ENCODE measurements at places on chromosomes 3 and 15. TPM values are rescaled to one million over a fixed set of nuclear protein-coding genes. Genes with fewer than 3 reads are reported as not detected.

The SPATA12 gene
- not detected for total RNA-seq

The DAZL gene
- total RNA-seq, result not detected

The HLTF gene
- total RNA-seq, result 20.8 TPM

The ARL6IP5 gene
- total RNA-seq, result 69.0 TPM

The CYP8B1 gene
- not detected for total RNA-seq

DNA sequence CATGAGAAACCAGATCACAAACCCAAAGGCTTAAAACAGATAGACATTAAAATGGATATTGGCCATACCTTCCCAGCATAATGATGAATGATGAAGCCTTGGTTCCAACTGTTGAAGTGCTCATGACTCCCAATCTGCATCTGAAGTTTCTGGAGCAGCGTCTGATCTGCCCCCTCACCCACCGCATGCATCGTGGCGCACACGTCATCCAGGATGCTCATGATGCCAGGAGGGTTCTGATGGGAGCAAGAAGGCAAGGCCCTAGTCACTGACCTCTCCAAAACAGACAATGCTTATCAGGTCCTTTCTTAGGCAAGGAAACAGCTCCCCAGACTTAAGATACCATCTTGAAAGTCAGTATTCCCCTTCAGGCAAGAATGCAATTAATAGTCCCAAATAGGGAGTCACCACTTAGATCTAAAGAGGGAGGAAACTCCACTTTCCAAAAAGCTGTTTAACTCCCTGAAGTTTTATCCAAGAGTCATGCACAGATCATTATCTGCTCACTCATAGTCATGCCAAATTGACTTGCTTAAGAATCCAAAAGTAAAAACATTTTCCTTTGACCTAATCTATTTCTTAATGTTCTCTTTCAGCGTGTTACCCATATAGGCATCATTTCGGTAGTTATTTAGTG lies 2.1 kb downstream of the LDHAL6B start:
- no peak overlapping the region for H3K27ac ChIP-seq
- peaks cover 4% of the 10 kb centered on the region for H3K27me3 ChIP-seq
- H3K4me1 ChIP-seq, result no peaks in the 10 kb centered on the region
- no peak overlapping the region for H3K4me3 ChIP-seq
- peaks cover 7% of the 10 kb centered on the region for H3K36me3 ChIP-seq
- DNase-seq, result no peak

DNA sequence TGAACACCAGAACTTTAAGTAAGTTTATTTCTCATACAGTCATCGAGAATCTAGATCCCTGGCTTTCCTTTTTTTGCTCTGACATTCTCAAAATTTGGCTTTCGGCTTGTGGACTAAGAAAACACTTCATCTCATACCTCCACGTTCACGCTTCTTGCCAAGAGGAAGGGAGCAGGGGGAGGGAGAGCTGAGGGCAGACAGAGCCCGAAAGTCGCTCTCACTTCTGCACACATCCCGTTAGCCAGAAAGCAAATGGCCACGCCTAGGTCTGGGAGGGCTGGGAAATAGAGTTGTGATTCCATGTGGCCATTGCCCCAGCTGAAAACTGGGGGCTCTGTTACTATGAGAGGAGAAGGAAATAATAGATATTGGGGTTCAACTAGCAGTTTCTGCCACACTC lies 57.3 kb downstream of the MAP6D1 start:
- DNase-seq, result no peak
- no peak overlapping the region for H3K4me3 ChIP-seq
- H3K27me3 ChIP-seq, result no peaks in the 10 kb centered on the region
- no peak overlapping the region for H3K27ac ChIP-seq

GRCh38 chr3:89260721-89261120 lies 153.3 kb downstream of the EPHA3 start:
- H3K27me3 ChIP-seq, result no peaks in the 10 kb centered on the region
- no peak for DNase-seq
- no peaks in the 10 kb centered on the region for H3K36me3 ChIP-seq
- no peaks in the 10 kb centered on the region for H3K4me1 ChIP-seq

DNA sequence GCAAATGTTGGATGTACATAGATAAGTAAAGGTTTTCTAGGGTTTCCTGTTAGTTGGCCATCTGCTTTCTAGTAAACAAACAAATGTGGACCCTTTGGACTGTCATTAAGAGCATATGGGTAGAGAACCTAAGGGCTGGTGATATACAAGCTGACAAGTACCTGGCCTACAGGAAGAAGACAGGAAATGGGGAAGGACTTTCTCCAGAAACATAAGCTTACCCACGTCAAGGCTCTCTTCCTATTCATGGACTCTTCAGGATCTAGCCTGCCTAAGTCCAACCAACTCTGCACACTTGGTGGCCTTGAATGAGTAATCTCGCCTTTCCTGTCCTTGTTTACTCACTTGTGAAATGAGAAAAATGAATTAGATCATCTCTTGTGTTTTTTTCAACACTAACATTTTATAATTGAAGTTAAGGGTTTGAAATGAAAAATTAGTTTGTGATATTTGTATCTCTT lies 22.2 kb upstream of the GOLIM4 start:
- no peaks in the 10 kb centered on the region for H3K36me3 ChIP-seq
- no peaks in the 10 kb centered on the region for H3K27me3 ChIP-seq
- H3K4me1 ChIP-seq, result no peaks in the 10 kb centered on the region
- H3K4me3 ChIP-seq, result no peak overlapping the region

GRCh38 chr3:134090031-134090430 lies 60.3 kb upstream of the SLCO2A1 start:
- DNase-seq, result no peak
- peaks cover 4% of the 10 kb centered on the region for H3K27me3 ChIP-seq
- H3K36me3 ChIP-seq, result no peaks in the 10 kb centered on the region
- H3K27ac ChIP-seq, result no peak overlapping the region

DNA sequence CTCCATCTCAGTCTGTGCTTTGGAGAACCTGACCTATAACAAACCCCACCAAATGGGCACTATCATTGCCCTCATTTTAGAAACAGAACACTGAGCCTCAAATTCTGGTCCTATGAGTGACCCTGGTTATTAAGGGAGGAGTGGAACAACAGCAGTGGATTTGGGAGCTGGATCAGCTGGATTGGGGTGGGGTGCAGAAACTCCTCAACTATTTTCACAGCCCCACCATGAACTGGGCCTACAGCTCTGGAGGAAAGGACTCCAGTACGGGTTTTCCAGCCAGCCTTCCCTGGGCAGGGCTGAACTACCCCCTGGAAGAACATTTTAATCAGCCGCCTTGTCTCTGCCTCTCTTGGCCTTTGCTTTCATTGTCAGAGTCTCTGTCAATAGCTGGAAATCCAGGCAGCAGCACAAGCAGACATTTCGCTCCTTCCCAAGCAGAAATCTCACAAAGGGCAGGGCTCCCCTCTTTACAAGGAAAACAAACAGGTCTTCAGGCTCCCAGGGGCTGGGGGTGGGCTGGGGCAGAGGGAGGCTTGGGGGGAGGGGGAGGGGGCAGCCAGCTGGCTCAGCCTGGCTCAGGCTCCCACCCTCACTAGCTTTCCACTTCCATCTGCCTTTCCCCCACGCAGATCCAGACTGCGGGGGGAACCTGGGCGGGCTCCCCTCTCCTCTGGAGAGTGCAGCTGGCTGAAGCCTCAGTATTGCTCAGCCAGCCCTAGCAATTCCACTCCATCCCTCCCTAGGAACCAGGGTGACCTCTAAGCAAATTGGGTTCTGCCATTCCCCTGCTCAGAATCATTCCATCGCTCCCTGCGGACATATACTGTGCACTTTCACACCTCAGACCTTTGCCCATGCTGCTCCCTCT lies 13.7 kb upstream of the TLE3 start:
- H3K27me3 ChIP-seq, result peaks cover 8% of the 10 kb centered on the region
- H3K4me1 ChIP-seq, result no peaks in the 10 kb centered on the region
- H3K4me3 ChIP-seq, result no peak overlapping the region
- no peak overlapping the region for H3K27ac ChIP-seq
- no peak for DNase-seq

- no peaks in the 10 kb centered on the region for H3K4me1 ChIP-seq
- no peaks in the 10 kb centered on the region for H3K27me3 ChIP-seq
- peaks cover 16% of the 10 kb centered on the region for H3K36me3 ChIP-seq
- DNase-seq, result no peak
- H3K4me3 ChIP-seq, result no peak overlapping the region
These were observed 55.7 kb downstream of the PCCB start for GRCh38 chr3:136305879-136306278.

- DNase-seq, result no peak
- no peak overlapping the region for H3K27ac ChIP-seq
- H3K4me1 ChIP-seq, result peaks cover 27% of the 10 kb centered on the region
- H3K4me3 ChIP-seq, result no peak overlapping the region
- H3K36me3 ChIP-seq, result peaks cover 38% of the 10 kb centered on the region
These were observed 18.6 kb downstream of the WHAMM start for GRCh38 chr15:82828075-82828474.

DNA sequence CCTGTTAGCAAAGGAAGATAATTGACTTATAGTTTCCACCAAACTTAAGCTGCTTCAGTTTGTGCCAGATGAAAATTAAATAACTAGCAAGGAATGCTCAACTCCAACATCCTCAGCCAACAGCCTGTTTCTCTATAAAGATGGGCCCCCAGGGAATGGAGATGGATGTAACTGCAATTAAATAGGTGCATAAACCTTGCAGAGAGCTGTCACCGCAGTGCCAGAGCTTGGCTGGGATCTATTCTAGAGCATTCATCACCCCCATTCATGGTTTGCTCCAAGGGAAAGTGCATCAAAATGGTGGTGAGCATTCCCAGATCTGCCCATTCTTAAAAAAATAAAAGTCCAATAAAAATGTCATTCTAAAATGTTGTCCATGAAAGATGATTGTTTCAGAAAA lies 19.7 kb upstream of the RORA start:
- H3K27me3 ChIP-seq, result peaks cover 26% of the 10 kb centered on the region
- DNase-seq, result no peak
- no peaks in the 10 kb centered on the region for H3K36me3 ChIP-seq
- peaks cover 5% of the 10 kb centered on the region for H3K4me1 ChIP-seq
- no peak overlapping the region for H3K27ac ChIP-seq
- no peak overlapping the region for H3K4me3 ChIP-seq

DNA sequence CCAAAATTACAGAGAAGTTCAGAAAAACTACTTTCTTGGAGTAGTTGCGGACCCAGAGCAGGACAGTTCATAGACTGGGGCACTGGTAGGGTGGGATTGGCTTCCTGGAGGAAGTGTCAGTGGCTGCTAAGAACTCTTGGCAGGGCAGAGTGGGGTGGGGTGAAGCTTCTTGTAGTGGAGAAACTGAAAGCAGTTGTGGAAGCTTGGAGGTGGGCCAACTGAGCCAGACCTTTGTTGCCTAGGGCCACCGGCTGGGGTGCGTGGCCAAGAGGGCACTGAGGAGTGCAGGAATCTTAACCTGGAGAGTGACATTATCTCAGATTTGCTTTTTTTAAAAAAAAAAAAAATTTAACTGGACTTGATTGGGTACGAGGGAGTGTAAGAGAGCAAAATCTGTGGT lies 3.1 kb downstream of the KAT2B start:
- H3K27ac ChIP-seq, result peak overlapping the region; percentile 52
- peaks cover 52% of the 10 kb centered on the region for H3K4me1 ChIP-seq
- H3K4me3 ChIP-seq, result peak overlapping the region; percentile 74
- peak; percentile 58 for DNase-seq
- H3K36me3 ChIP-seq, result no peaks in the 10 kb centered on the region

- peaks cover 53% of the 10 kb centered on the region for H3K27me3 ChIP-seq
- H3K36me3 ChIP-seq, result no peaks in the 10 kb centered on the region
- no peak for DNase-seq
- H3K4me3 ChIP-seq, result no peak overlapping the region
These were observed 16.7 kb downstream of the ISLR2 start for GRCh38 chr15:74147051-74147450.

DNA sequence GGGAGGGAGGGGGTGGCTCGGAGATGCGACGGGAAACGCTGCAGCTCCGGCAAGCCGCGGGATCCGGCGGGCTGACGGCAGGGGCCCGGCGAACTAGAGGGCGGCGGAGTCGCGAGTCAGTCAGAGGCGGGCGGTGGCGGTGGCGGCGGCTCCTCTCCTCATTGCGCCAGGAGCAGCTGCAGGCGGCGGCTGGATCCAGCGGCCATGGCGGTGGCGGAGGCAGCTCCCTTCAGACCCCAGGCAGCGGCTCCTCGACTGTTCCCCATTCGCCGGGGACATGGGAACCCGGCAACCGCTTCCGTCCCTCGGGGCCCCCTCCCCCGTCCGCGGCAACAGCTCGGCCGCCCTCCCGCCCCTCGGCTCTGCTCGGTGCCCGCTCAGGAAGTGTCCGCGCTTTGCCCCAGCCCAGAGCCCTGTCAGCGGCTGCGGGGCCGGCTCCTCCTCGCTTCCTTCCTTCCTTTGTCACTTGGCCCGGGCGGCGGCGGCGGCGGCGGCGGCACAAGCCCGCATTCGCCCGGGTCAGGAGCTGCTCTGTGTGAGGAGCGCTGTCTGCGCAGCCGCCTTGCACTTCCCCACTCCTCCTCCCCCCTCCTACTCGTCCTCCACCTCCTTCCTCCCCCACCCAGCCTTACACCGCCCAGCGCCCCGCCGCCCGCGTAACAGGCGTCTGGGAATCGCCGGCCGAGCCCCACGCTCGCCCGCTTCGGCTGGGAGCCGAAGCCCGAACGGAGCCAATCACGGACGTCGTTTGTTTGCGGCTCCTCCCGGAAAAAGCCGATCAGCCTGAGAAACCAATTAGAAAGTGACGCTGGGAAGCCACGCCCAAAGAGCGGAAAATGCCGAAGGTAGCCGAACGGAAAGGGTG lies at the start of gene GSK3B:
Gene GSK3B (minus strand): TSS at position 537 of the 865 bp plus-strand sequence. CDS start 1,013 bp downstream, outside the sequence.
- DNase-seq, result peak; percentile 82
- no peak within 1 kb of the TSS for H3K27ac ChIP-seq
- H3K4me1 ChIP-seq, result peaks cover 9% of the 10 kb centered on the region
- H3K27me3 ChIP-seq, result no peaks in the 10 kb centered on the region
- peaks cover 12% of the 10 kb centered on the region for H3K36me3 ChIP-seq
- no peak within 1 kb of the TSS for H3K4me3 ChIP-seq

DNA sequence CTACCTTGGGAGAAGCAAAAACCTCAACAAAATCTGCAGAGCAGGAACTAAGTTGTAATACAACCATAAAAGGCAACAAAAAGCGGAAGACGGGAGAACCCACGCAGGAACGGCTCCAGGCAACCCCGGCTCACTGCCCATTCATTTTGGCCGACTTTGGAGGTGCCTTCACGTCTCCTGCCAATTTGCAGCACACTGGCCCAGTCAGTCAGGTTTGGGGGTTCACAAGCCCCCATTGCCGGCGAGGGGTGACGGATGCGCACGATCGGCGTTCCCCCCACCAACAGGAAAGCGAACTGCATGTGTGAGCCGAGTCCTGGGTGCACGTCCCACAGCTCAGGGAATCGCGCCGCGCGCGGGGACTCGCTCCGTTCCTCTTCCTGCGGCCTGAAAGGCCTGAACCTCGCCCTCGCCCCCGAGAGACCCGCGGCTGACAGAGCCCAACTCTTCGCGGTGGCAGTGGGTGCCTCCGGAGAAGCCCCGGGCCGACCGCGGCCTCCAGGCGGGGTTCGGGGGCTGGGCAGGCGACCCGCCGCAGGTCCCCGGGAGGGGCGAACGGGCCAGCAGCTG lies 463 bp downstream of the TERC start:
- peak; percentile 65 for DNase-seq
- H3K27me3 ChIP-seq, result peaks cover 3% of the 10 kb centered on the region
- peaks cover 26% of the 10 kb centered on the region for H3K4me1 ChIP-seq

- H3K4me1 ChIP-seq, result no peaks in the 10 kb centered on the region
- H3K27me3 ChIP-seq, result no peaks in the 10 kb centered on the region
- no peak overlapping the region for H3K27ac ChIP-seq
- no peak overlapping the region for H3K4me3 ChIP-seq
- DNase-seq, result no peak
- H3K36me3 ChIP-seq, result no peaks in the 10 kb centered on the region
These were observed 168.8 kb upstream of the TTC14 start for GRCh38 chr3:180433152-180433551.
